ENCODE measurements at places on chromosomes 4 and X.

DNA sequence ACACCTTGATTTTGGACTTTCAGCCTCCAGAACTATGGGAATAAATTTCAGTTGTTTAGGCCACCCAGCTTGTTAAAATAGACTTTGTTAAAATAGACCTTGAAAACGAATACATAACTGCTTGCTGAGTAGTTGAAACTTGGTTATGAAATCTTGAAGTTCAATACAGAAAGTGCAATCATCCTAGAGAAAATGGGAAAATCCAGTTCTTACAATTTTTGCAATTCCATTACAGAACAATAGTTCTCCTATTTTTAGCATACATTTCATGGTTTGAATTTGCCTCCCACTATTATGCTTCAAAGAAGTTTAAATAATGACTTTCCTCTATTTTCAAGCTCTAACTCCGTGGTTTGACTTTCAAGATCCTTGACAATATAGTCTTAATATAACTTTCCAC is 10.5 kb downstream of the TLR1 start:
- no peak for DNase-seq

- no peak for DNase-seq
Observed at GRCh38 chr4:141788169-141788915, 152.0 kb downstream of the IL15 start.

GRCh38 chr4:54090804-54091623 is 8.9 kb upstream of the GSX2 start:
- DNase-seq, result no peak

DNA sequence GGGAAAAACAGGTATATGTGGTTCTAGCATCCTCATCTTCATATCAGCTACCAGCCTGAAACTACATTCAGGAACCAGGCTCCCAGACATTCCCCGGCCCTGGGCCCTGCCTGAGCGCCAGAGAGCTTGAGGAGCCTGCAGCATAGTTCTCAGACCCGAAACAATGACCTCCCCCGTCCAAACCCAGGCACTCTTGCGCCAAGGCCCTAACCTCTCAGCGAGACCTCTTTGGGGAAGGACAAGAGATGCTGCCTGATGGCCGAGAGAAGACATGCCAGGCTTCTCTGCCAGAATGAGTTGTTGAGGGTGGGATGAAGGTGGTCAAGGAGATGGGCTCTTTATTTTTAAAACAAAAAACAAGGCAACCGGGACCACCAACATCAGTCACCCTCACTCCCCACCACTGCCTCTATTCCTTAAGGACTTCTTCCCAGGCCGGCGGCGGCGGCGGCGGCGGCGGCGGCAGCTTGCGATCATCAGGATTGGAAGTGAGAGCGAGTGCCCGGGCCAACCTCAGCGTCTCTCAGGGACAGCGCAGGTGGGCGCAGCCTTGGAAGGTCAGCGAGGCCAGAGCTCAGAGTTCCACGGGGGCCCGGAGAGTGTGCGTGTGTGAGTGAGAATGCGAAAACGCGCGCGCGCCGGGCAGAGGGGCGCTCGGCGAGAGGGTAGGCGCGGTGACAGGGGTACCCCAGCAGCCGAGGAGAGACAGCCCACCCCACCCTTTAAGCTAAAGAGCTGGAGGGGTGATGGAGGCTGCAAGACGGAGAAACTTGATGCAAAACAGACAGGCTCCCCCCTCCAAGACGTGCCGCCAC is 601 bp downstream of the INPP4B start:
- DNase-seq, result no peak

DNA sequence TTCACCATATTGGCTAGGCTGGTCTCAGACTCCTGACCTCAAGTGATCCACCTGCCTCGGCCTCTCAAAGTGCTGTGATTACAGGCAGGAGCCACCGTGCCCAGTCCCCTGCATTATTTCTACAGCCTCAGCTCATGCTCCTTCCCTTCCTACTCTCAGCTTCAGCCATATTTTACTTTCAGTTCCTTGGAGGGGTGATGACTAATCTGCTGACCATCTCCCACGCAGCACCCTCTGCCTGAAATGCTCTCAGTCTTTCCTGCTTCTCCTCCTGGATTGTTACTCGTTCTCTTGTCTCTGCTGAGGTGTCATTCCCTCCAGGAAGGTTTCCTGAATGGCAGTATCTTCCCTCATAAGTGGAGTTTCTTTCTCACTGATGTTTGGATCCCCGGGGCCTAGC is 63.3 kb downstream of the MOSPD2 start:
- no peak for DNase-seq

DNA sequence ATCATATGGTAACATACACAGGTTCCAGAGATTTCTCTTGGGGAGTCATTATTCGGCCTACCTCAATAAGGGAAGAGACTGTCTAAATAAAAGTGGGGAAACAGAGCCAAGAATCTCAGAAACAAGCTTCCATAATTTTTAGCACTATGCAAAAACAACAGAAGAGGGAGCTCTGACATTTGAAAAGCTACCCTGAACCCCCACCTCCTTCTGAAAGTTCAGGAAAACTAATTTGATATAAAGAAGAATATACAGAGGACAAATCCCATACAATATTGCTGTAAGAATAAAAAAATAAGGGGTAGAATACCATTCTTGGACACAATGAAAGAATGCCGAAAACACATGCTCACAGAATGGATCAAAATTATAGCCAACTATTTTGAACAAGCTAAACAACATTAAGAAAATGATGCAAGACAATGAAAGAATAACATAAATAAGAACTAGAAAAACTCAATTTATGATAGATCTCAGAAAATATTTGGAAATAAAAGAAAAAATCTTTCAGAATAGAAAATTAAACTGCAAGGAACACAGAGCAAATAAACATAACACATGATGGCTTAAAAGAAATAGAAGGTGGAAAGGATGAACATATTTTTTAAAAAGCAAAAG is 14.4 kb upstream of the ZNF41 start:
- DNase-seq, result no peak

GRCh38 chrX:15749642-15750610 is 11.9 kb downstream of the CA5B start:
- no peak for DNase-seq

DNA sequence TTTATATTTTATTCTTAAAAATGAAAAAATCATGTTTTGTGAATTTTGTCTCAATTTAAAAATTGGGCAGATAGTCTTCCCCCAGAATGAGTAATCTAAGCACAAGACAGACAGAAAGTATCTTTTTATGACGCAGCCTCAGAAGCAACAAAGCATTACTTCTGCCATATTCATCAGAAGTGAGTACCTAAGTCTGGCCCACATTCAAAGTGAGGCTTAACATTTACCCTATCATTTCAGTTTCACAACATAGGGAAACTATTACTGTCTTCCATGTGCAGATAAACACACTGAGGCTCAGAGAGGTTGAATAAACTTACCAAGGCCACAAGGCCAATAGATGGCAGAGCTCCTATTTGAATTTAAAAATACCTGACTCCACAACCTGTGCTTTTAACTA is 4.4 kb upstream of the PRDX4 start:
- DNase-seq, result no peak
